ENCODE measurements at places on chromosomes 11 and 22.

DNA sequence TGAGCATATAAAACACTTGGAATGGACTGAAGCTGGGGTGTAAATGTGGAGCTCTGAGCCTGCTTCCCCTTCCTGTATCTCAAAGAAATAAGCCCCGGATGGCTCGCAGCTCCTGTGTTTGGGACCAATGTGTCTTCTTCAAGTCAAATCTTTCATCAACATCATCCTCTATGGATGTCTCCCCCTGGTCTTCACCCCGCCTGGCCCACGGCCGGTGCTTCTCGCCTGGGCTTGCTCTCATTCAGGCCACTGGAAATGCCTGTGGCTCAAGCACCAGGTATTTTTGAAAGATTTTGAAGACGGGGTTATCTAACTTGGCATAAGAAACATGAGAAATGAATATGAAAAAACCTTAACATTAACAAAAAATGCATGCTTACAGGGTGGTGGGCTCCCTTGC, 769.8 kb downstream of the BRD1 start:
- no peak for DNase-seq

DNA sequence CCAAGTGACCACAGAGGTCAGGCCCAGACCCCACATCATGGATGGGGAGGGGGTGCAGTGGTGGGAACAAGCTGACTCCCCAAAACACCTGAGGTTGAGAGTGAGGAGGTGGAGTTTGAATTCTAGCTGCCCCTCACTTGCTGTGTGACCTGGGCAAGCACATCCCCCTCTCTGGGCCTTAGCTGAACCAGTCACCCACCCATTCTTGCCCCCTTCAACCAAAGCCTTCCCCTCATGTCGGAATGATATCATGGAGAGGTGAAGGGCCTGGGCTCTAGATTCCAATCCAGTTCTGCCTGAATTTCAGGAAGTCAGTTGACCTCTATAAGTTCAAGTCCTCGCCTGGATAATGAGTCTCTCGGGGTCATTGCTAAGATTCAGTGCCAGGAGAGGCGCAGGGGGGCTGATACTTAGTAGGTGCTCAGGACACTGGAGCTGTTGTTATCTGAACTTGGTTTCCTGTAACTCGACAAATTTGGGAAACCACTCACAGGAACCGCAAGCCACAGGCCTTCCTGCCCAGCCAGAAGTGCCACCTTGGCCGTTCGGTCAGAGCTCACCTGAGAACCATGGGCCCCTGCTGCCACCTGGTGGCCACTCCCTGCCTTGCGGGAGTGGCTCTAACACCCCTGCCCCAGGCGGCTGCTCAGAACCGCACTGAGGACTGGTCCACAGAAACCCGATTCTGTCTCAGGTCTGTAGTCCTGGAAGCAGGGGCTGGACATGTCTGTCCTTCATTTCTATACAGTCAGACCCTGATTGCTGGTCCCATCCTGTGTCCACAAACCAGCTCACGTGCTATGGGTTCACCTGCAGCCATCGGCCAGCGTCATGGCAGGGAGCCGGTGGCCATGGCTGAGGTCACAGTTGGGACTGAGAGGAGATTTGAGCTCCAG, 6.9 kb downstream of the CDC42EP1 start:
- DNase-seq: peak; percentile 79

GRCh38 chr11:8066911-8067455, 14.0 kb upstream of the TUB start:
- no peak for DNase-seq

DNA sequence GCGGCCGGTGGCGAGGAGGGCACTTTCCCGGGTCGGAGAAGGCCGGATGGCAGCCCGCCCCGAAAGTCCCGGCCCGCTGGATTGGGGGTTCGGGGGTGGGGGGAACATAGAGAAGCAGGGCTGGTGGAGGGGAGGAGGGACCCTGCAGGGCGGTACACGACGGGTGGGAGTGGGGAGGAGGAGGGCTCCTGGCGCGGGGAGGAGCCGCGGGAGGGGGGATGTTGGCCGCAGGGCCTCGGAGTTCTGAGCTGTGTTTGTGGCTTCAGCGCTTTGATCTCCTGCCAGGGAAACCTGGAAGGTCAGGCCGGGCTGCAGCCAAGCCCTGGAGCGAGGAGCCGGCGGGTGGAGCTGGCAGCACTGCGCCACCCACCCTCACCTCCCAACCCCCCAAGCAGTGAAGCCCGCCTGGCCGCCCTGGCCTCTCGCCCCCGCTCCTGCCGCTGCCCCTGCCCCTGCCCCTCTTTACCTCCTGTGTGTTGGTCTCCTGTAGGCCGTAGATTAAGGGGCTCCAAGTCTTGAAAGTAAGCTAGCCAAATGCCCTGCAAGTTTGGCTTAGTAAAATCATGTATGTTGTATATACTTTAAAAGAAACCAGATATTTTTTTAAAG, 30.9 kb downstream of the C22orf31 start:
- DNase-seq: no peak

GRCh38 chr11:89405629-89406028, 85.5 kb downstream of the NOX4 start:
- no peak for DNase-seq

DNA sequence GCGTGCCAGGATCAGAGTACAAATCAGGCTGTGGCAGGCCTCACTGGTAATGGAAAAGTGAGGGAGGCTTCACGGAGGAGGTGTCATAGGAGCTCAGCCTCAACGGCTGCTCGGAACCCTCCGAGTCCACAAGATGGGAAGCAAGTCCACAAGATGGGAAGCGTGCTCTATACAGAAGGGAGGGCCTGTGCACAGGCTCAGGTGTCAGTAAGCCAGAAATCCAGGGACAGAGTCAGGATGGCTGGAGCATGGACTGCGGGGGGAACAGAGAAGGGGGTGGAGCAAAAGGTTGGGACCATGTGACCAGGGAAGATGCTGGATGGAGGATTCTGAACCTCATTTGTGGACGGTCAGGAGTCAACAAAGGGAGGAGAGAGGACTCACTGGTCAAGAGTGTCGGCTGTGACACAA, 3.4 kb upstream of the DPP3 start:
- DNase-seq: no peak

DNA sequence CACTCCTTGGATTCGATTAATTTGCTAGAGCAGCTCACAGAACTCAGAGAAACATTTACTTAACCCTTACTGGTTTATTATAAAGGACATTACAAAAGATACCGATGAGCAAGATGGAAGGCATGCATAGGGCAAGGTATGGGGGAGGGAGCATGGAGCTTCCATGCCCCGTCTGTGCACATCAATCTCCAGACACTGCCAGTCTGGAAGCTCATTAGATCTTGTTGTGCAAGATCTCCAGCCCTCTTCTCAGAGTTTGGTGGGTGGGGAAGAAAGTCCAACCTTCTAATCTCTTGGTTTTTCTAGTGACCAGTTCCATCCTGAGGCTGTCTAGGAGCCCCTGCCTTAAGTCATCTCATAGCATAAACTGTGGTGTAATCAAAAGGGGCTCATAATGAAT, 190.7 kb downstream of the UVRAG start:
- DNase-seq: no peak

- DNase-seq: no peak
These were observed 2.5 kb downstream of the FERMT3 start for GRCh38 chr11:64208796-64209562.

- DNase-seq: no peak
These were observed 766.2 kb upstream of the LRRC4C start for GRCh38 chr11:42225664-42226063.

- DNase-seq: no peak
These were observed 16.2 kb upstream of the PVALB start for GRCh38 chr22:36833073-36833472.

GRCh38 chr11:63599211-63600122, 14.8 kb downstream of the PLAAT3 start:
- DNase-seq: no peak

All from activated CD4-positive, alpha-beta T cell treated with anti-CD3 and anti-CD28 coated beads for 1 hour (primary cell).